ENCODE measurements at places on chromosomes 12 and 14. TPM values are rescaled to one million over a fixed set of nuclear protein-coding genes. Genes with fewer than 3 reads are reported as not detected.

C1QL4 gene
- 5.3 TPM for total RNA-seq

OR6C2 gene
- total RNA-seq, result not detected

FAM234B gene
- 3.1 TPM for total RNA-seq

OASL gene
- total RNA-seq, result 7.6 TPM

CACNA2D4 gene
- not detected for total RNA-seq

RDH5 gene
- total RNA-seq, result 5.1 TPM

MYF6 gene
- total RNA-seq, result not detected

FAM181A gene
- total RNA-seq, result not detected

SLCO1A2 gene
- total RNA-seq, result not detected
